ENCODE measurements at places on chromosomes 6 and 20. TPM values are rescaled to one million over a fixed set of nuclear protein-coding genes. Genes with fewer than 3 reads are reported as not detected.

GRCh38 chr6:31356946-31357466 lies at the start of gene HLA-B:
HLA-B (minus strand) TSS chr6:31357179; CDS start chr6:31357158, 21 bp downstream.
- no peaks in the 10 kb centered on the region for H3K36me3 ChIP-seq
- DNase-seq, result no peak
- no peak within 1 kb of the TSS for H3K27ac ChIP-seq
- H3K4me3 ChIP-seq, result peak within 1 kb of the TSS; percentile 43
- H3K27me3 ChIP-seq, result peaks cover 17% of the 10 kb centered on the region

Gene TULP4
- polyA plus RNA-seq, result 7.7 TPM

Gene PDSS2
- 10.7 TPM for polyA plus RNA-seq

Gene LY6G5C
- polyA plus RNA-seq, result 2.1 TPM

GRCh38 chr6:154276810-154277628 lies 79.6 kb downstream of the IPCEF1 start:
- H3K36me3 ChIP-seq, result no peaks in the 10 kb centered on the region
- no peaks in the 10 kb centered on the region for H3K4me1 ChIP-seq
- no peak overlapping the region for H3K4me3 ChIP-seq
- DNase-seq, result no peak
- H3K27ac ChIP-seq, result no peak overlapping the region

- no peaks in the 10 kb centered on the region for H3K4me1 ChIP-seq
- H3K27me3 ChIP-seq, result no peaks in the 10 kb centered on the region
- DNase-seq, result no peak
- no peak overlapping the region for H3K27ac ChIP-seq
These were observed 215.3 kb upstream of the SUPT3H start for GRCh38 chr6:45592991-45593390.

DNA sequence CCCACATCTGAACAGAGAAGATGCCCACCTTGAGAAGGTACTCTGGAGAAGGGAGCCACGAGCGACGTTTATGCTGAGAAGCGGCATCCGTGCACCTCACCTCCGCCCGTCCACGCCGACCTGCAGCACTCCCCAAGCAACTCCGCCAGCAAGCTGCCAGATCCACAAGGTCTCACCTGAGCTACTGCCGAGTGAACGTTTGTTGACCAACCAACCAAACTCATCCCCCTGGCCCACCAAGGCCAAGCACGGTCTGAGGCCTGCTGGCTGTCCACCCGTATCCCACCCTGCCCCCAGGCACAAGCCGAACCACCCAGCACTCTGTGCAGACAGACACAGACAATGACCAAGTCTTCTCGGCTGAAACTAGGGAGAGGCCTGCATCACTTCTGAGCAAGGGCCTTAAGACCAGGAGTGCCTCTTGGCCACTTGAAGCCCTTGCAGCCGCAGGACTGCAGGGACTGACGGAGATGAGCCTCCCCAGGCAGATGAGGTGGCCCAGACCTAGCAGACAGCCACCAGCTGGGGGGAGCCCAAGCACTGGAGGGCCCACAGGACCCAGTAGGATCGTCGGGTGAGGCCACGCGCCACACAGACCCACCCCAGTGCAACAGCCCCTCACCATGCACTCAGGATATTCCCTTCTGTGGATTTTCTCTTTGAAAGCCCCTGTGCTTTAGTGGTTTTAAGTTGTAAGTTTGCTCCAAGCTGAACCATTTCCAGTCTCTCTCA lies 12.1 kb downstream of the TAF4 start:
- H3K27me3 ChIP-seq, result no peaks in the 10 kb centered on the region
- DNase-seq, result no peak
- 0 out of 2 replicates have a peak, but pooled peaks cover 3% of the 10 kb centered on the region for H3K4me1 ChIP-seq
- H3K4me3 ChIP-seq, result no peak overlapping the region
- peaks cover 5% of the 10 kb centered on the region for H3K36me3 ChIP-seq
- no peak overlapping the region for H3K27ac ChIP-seq

DNA sequence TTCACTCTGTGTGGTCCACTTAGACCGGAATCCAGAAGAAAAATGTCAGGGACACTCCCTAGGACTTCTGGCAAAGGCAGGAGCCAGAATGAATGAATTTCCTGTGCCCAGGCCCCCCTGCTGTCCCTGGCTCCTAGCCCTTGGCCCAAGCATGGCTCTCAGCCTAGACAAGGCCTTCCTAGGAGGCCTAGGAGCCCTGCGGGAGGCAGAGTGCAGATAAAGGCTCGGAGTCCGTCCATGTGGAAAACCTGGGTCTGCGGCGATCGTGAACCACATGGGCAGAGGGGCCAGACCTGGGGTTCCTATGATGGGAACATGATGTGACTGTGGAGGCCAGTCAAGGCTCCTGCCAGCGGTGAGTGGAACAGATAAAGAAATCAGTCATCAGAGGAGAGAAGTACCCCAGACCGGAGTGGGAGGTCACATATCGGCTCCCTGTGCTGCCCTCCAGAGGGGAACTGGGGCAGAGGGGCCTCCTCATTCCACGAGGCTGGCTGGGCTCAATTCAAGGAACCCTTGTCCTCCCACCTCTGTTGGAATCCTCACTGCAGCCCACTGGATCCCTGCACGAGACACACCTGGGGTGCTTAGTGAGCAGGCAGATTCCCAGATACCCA lies 5.9 kb upstream of the VSTM2L start:
- DNase-seq, result peak; percentile 71
- H3K4me1 ChIP-seq, result peaks cover 4% of the 10 kb centered on the region

All from H1 (cell line).